AG08396 (cell line): ENCODE measurements at places on chromosomes 5 and 9.

DNA sequence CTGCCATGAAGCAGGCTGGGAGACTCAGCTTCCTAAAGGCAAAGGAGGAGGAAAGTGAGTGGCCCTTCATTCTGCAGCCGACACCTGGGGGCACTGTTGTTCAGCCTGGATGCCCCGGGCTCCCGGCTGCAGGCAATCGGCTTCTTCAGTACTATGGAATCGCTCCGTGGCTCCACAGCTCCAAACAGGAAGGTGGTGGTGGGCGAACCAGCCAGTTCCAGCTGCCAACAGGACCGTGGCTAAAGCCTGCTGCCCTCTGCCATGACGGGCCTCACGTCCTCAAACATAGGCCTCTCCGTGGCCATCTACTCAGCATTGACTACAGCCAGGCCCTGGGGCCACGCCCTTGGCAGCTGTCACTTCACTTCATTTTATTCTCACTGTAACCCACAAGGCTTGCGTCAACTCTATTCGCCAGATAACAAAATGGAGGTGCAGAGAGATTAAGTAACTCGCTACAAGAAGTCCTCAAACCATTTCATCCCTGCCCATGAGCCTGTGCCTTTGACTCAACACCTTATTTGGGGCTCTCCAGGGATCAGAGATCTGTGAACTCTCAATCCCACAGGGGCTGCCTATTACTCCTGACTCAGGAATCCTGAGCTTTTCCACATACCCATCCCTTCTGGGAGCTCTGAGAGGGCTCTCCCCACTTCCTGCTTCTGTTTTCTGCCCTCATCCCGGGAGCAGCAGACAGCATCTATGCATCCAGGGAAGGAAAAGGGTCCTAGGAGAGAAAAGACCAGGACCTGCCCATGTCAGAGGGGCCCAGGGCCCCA lies 38.0 kb downstream of the PAX5 start:
- DNase-seq: peak; percentile 80

DNA sequence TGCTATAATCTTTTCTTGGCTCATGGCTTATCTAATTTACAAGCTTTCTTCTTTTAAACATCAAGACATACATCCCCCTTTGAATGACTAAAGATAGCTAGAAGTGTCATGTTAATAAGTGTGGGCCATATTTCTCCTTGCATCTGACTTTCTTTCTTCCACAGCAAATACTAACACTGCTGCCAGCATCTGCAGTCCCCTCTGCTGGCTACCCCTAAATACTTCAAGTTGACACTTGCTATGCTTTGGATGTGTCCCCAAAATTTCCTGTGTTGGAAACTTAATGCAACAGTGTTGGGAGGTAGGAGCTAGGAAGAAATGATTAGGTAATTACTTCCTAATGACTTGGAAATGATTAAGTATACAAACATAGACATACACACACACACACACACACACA lies 459.0 kb upstream of the ST8SIA4 start:
- DNase-seq: no peak

DNA sequence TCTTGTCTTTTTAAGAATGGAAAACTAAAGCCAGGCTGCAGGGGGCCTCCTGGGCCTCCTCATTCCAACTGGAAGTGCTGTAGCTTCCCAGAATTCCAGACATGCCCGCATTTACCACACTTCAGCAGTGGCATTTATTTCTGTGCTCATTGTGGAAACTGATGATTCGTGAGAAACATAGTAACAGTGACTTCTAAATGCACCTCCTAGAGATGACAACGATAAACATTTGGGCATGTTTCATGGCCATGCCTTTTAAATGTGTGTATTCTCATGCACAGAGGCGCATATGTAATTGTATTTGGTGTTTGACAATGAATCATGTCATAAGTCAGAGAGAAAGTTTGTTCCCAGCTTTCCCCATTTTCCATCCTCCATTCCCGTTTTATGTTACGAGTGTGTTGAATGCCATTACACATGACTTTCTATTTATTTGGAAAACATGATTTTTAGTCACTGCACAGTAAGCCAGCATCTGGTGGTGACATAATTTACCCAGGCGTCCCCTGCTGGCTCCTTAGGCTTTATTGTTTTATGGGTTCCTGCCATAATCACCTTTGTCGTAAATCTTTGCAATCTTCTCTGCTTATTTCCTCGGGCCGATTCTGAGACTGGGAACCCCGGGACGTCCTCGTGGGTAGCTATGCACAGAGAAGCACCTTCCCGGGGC lies 68.8 kb upstream of the FCN2 start:
- peak; percentile 89 for DNase-seq

DNA sequence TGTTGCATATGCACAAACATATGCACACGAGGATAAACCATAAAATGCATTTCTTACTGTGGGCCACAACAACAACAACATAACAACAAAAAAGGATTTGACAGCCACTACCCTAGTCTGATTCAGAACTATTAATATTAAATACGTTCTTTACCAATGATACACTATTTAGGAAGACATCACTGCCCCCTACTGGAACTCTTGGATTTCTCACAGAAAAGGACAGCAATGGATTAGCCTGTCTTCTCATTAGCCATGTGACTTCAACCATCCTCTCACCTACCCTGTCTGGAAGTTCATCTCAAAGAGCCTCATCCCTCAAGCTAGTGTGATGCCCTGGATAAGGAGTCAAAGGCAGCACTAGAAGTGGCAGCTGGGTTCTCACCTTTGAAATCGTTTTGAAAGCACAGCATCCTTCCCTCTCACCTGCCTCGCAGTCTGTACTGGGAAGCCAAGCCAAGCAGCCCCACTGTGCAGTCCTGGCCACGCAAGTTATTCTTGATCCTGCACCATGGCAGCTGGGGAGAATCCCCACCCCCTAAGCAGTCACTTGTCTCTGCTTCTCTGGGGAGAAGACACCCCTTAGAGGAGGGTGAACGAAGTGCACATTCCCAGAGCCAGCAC lies 64.6 kb downstream of the SH3TC2 start:
- no peak for DNase-seq

GRCh38 chr9:95903398-95903797 lies 27.9 kb downstream of the ERCC6L2 start:
- DNase-seq: no peak

- peak; percentile 70 for DNase-seq
Measured at GRCh38 chr5:159905496-159905895, 10.8 kb upstream of the ADRA1B start.

GRCh38 chr5:167820101-167820990 lies 471.1 kb upstream of the WWC1 start:
- DNase-seq: no peak

DNA sequence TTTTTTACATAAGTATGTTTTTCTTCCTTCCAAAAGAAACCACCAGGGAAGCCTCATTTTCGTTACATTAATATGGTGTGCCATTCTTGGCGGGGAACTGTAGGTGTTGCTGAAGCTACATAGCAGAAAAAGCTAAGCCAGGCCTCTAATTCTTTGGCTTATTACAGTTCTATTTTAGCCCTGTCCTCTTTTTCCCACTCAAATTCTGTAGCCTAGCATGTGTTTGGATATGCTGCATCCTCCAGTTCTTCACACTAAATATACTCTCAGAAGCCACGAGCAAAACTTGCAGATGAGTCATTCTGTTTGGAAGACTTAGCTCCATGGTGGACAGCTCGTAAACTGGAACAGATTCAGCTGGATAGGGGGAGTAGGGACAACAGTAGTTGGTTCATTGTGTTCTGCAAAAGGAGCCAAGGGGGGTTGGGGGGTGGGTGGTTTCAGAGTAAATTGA lies 369.4 kb downstream of the TMEM161B start:
- DNase-seq: no peak

GRCh38 chr9:137212520-137212919 lies 7.0 kb downstream of the NDOR1 start:
- no peak for DNase-seq

GRCh38 chr5:32272746-32273145 lies 40.0 kb downstream of the MTMR12 start:
- no peak for DNase-seq
